Activated T-cell treated with anti-CD3 and anti-CD28 coated beads, Interleukin-2, amount 50 U/mL, for 4 hours (primary cell): ENCODE measurements at places on chromosomes 16 and 17. TPM values are rescaled to one million over a fixed set of nuclear protein-coding genes. Genes with fewer than 3 reads are reported as not detected.

Gene UBALD2
- 162 TPM for total RNA-seq

Gene LITAFD
- total RNA-seq = not detected

Gene PDIA2
- total RNA-seq = not detected

Gene GRIN2C
- total RNA-seq = not detected

Gene CCL13
- not detected for total RNA-seq

Gene AHSP
- not detected for total RNA-seq

Gene PIRT
- not detected for total RNA-seq

Gene TERB1
- not detected for total RNA-seq

Gene CD79B
- 15.3 TPM for total RNA-seq

Gene CES5A
- not detected for total RNA-seq

Gene TMEM98
- 0.16 TPM for total RNA-seq

Gene PSMD7
- 218 TPM for total RNA-seq

Gene PRR29
- 0.16 TPM for total RNA-seq

Gene KRTAP1-5
- total RNA-seq = not detected

DNA sequence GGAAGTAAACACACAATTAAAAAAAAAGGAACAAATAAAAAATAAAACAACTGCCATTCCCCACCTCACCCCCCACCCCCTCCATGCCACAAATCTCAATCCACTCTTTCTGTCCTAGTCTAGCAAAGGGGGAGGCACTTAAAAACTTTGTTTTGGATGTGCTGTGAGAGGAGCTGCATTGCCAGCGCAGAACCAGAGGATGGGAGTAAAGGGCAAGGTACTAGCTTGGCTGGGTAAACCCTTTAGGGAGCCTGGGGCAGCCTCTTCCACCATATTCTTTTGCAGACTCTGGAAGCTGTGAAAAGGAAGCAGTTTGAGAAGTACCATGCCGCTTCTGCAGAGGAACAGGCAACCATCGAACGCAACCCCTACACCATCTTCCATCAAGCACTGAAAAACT is 1.4 kb downstream of the MRPS7 start:
- no peak for DNase-seq

GRCh38 chr16:3112058-3112880 is at the start of gene ZNF205:
Gene ZNF205 (plus strand): TSS chr16:3112586. CDS start chr16:3113431, 845 bp downstream.
- DNase-seq = no peak

DNA sequence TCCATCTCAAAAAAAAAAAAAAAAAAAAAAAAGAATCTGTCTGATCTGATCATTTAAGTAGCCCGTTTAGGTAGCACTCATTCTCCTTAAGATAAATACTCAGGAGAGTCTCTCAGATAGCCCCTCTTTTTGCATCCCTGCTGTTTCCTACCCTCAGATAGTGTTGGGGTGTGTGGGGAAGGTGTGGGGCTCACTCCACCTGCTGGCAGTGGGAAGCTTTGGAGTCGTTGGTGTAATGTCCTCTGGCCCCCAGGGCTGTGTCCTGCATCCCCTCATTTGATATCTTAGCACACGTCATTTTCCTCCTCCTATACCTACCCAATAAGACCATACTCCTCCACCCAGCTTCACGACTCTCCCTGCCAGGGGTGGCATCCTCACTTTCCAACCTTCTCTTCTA is 20.5 kb upstream of the MYH10 start:
- DNase-seq = no peak

DNA sequence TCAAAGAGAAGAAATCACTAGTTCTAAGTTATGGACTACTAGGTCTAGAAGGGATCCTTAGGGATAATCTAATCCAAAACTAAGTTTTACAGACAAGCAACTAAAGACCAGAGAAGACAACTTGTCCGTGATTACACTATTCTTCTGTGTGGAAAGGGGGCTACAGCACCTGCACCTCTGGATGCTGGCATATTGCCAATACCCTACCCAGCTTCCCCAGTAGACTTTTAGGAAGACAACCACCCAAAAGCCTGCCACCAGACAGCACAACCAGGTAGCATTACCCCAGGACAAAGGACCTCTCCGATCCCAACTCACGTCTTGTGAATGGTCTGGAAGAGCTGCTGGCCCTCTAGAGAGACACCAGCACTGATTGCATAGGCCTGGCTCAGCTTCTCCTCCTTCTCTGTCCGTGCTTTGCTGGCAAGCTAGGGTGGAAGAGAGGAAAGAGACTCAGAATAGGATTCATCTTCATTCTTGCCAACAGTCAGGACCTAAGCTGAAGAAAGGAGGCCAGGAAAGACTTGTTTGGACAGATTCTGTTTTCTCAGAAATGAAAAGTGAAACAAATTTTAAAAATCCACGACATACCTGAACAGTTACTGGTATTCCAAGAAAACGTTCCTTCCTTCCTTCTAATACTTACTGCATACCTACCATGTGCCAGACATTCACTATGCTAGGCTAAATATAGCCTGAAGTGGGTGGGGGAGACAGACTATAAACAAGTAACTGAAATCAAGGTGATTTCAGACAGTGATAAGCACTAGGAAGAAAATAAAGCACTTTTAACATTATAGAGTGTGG is 25.3 kb upstream of the TMEM101 start:
- DNase-seq = no peak

- DNase-seq = no peak
These were observed 282.5 kb downstream of the SNX29 start for GRCh38 chr16:12258861-12259645.

- no peak for DNase-seq
These were observed 3.2 kb upstream of the HOXB9 start for GRCh38 chr17:48629411-48629759.

DNA sequence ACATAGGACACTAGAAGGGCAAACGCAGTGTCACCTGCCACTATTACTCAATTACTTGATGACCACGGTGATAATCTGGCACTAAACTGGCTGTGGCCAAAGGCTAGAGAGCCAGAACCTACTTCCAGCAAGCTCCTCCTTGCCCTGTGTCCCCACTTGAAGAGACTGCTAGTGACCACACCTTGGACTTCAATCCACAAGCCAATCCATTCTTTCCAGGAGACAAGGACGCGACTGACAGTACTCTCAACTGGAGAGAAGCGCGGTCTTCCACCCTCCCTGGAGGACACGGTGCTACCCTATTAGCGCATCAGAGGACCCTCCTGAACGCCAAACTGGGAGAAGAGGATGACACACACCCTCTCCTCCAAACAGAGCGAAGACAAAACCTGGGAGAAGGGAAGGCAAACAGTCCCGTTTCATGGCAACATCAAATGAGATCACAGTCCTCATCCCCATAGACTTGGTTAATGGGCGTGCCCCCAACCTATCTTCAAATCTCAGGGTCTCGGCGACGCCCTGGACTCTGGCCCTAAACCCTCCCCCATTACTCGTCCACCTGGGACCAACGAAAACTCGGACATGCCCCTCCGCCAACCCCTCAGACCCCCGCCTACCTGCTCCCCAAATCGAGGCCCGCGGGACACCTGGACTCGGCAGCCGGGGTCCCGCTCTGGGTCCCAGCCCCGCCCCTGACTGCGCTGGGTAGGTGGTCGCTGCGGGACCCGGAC is 508 bp downstream of the FLCN start:
- DNase-seq = no peak

DNA sequence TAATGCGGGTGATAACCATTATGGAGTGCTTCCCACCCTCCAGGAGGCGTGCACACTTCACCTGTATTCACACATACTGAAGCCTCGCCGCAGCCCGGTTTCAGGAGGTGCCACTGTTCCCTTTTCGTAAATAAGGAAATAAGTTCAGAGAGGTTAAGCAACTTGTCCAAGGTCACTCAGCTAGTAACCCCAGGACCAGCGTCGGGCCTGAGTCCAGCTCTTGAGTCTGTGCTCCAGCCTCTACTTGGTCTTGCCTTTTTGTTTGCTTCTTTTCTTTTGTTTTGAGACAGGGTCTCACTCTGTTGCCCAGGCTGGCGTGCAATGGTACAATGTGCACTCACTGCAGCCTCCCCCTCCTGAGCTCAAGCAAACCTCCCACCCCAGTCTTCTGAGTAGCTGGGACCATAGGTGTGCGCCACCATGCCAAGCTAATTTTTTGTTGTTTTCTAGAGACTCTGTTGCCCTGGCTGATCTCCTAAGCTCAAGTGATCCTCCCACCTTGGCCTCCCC is 63.5 kb upstream of the CIBAR2 start:
- DNase-seq = no peak

DNA sequence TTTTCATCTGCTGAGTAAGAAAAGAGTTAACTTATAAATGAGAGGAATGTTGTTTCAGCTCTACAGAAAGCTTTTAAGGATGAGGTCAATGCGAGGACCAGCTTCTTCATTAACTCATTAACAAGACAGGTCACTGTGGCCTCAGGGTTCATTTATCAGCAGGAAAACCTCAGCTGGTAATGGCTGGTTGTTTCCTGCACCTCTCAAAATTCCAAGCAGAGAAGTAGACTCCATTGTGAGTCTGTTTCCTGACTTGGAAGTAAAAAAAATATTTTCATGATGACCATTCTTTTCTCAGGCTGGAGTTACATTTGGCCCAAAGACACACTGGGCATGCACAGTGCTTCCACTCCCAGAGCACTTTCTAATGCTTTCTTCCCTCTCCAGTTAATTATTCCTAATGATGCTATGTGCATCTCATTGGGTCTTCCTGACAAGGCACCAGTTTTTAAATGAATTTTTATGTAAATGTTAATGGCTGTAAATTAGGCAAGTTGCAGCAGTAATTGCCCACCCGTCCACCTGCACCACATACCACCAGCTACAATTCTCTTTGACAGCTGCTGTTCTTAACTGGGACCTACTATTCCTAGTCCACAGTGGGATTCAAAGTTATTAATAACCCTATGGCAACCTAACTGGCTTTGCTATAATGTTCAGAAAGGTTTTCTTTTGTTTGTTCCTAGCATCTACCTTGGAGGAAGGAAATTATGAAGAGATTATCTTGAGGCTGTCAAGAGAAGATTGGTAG is 89.5 kb upstream of the BCAR1 start:
- no peak for DNase-seq

GRCh38 chr17:57928928-57929327 is 26.3 kb downstream of the CUEDC1 start:
- DNase-seq = no peak

GRCh38 chr16:22685459-22685830 is 128.5 kb upstream of the HS3ST2 start:
- DNase-seq = no peak

- no peak for DNase-seq
These were observed 772 bp upstream of the SAMD14 start for GRCh38 chr17:50130559-50131305.

DNA sequence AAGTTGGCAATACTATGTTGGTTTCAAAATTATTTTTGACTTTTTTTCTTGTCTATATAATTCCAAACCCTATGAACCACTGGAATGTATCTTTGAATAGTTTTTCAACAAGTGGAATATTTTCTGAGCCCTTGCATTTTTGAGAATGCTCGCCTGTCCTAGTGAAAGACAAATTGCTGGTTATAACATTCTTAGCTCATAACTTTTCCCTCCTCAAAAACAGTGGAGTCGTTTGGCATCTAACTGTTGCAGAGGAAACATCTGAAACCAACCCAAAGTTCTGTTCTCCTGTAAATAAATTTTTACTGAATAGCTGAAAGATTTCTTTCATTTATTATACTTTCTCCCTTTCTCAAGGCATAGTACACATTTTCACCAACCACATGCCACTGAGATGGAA is 11.3 kb upstream of the COX10 start:
- DNase-seq = no peak

- no peak for DNase-seq
These were observed 411.0 kb upstream of the CDH11 start for GRCh38 chr16:65532846-65533245.

DNA sequence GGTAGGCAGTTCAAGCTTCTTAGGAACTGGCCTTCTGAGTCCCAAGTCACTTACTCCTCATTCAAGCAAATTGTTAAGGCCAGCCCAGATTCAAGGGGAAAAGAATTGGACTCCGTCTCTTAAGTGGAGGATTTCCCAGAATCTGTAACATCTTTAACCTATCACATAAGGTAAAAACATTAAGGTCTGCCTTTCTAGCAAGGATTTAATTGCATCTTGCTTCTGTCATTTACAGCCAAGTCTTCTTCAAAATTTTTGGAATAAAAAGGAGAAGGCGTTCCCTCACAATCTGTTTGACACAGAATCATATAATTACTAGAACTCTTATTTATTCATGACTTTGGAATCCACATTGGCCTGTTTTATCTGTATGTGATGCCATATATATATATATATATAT is 56.5 kb upstream of the ADORA2B start:
- no peak for DNase-seq

DNA sequence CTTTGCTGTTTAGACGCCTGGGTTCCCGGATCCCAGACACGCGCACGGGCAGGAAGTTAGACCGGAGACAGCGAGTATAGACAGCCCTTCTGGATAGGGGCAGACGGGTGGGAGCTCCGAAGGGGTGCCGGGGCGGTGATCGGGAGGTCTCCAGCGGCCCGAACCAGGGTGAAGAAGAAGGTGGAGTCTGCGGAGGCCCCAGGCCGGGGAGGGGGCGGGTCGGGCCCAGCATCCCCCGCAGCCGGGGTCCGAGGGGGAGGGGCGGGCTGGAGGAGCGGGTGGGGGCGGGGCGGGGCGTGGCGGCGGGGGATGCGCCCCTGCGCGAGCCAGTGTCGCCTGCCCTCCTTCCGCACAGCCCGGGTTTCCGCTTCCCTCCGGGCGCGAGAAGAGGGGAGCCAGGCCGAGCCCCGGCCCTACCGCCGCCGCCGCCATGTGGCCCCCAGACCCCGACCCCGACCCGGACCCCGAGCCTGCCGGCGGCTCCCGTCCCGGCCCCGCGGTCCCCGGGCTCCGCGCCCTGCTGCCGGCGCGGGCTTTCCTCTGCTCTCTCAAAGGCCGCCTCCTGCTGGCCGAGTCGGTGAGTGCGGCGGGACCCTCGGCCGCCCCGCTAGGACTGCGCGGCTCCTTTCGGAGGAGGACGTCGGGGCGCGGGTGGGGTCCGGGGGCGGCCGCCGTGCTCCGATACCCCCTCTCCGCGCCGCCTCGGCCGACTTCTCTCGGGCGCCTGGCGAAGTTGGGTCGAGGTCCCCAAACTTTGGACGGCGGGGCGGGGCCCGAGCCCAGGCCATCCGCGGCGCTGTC is at the start of gene CMTM3:
Gene CMTM3, plus strand, starts transcription at position 329 of the 801 bp plus-strand sequence. Its CDS starts 102 bp downstream, at position 431.
- DNase-seq = peak; percentile 69

- no peak for DNase-seq
These were observed 57.4 kb downstream of the PLCG2 start for GRCh38 chr16:81836279-81837054.

GRCh38 chr17:19610311-19610710 is 38.2 kb upstream of the ALDH3A2 start:
- no peak for DNase-seq

GRCh38 chr17:9566067-9566466 is 9.6 kb downstream of the STX8 start:
- no peak for DNase-seq

- no peak for DNase-seq
These were observed 236.0 kb downstream of the IRX3 start for GRCh38 chr16:54050459-54051210.
